ENCODE measurements at places on chromosomes 7 and 10.

- no peak for DNase-seq
Measured at GRCh38 chr10:63481815-63482421, 16.1 kb upstream of the JMJD1C start.

DNA sequence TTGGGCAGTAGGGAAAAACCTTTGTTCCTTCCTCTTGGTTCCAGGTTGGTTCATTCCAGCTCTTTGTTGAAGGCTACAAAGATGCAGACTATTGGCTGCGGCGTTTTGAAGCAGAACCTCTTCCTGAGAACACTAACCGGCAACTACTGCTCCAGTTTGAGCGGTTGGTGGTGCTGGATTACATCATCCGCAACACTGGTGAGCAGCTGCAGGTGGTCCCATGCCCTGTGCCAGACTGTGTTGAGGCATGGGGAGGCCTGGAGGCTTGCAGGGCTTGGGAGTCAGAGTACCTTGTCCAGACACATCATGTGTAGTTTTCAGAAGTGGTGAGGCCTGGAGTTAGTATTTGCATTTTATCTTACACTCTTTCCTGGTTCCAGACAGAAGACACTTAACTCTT lies 16.3 kb downstream of the PI4K2A start:
- no peak for DNase-seq

DNA sequence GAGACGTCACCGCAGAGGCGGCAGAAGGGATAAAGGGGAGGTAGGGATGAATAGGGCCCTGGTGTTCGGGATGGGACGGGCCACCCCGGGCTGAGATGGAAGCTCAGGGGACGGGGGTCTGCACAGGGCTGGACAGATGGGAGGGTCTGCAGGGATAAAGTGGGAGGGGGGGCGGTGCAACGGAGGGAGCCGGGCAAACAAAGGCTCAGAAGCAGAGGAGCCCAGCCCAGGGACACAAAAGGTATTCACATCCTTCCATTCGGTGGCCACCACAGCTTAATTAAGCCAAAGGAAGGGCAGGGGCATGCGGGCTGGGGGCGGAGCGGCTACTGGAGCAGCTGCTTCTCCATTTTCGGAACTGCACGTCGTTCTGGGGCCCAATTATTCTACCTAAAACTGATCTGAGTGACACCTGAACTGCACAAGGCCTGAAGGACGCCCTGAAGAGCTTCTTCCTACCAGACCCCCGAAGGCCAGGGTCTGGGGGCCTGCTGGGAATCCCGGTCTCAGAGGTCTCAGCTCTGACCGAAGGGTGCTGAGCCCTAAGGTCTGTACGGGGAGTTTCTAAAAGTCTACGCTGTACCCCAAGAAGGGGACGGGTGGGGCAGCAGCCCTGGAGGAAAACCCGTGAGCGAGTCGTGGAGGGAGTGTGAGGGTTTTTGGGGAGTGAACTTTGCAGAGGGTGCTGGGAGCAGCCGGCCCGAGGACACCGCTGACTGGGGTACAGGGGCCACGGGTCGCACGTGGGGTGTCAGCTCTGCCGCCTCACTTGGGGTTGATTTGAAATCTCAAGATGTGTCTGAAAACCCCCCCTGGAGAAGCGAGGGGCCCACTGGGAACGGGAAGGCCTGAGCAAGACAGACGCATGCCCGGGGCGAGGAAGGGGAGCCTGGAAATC lies 334.8 kb downstream of the DNAJB6 start:
- no peak for DNase-seq

GRCh38 chr10:90871279-90871765 lies 452 bp upstream of the RPP30 start:
- DNase-seq = peak; percentile 50

GRCh38 chr7:10521306-10521705 lies 452.4 kb upstream of the PHF14 start:
- DNase-seq = no peak

DNA sequence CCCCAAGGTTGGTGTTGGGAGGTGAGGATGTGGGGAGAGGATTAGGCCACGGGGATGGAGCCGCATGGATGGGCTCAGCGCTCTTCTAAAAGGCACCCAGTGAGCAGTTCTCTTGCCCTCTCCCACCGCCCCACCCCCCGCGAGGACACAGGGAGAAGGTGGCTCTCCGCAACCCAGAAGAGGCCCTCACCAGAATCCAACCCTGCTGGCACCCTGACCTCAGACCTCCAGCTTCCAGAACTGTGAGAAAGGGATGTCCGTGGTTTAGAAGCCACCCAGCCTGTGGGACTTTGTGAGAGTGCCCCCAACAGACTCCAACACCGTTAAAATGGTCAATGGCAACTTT lies 242.8 kb upstream of the PPP2R2D start:
- DNase-seq = no peak

GRCh38 chr7:156732091-156732625 lies 91.6 kb downstream of the RNF32 start:
- no peak for DNase-seq

DNA sequence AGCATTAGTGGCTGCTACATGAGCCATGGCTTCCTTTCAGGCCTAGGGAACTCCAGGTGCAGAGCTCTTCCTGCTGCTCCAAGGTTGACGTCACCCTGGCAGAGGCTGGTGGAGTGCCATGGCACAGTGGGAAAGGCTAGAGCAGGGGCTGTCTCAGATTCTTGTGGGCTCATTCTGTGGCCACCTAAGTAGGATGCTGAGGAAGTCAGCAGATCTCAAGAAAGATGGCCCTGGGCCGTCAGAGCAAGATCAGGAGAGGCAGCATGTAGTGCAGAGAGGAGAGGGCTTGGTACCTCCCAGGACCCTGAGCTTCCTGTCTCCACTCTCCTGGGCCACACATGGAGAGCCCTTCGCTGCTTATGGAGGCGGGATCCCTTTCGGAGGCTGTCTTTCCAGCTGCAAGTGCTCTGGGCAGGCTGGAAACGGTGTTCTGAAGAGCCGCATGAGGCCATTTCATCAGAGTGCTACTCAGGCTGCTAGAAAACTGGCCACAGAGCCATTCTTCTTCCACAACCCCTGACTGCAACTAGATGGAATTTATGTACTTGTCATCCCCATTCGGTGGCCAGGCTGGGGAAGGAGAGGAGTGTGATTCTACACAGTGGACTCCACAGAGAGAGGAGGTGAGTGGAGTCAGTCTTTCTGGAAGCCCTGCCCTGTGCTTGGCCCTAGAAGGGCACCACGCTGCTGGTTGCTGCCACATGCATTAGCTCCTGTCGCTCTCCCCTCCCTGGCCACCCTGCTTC lies 304.2 kb downstream of the RPS24 start:
- DNase-seq = no peak

GRCh38 chr7:3568516-3568915 lies 267.5 kb downstream of the SDK1 start:
- DNase-seq = no peak

GRCh38 chr10:36089790-36090440 lies 447.8 kb upstream of the FZD8 start:
- no peak for DNase-seq

- DNase-seq = no peak
Measured at GRCh38 chr7:45915606-45916005, 5.5 kb downstream of the IGFBP3 start.

GRCh38 chr7:123845823-123846216 lies 851 bp downstream of the HYAL4 start:
- no peak for DNase-seq

- no peak for DNase-seq
Measured at GRCh38 chr7:100829150-100829716, 1.9 kb upstream of the EPHB4 start.

- DNase-seq = no peak
Measured at GRCh38 chr7:30660331-30661255, 21.7 kb downstream of the CRHR2 start.

DNA sequence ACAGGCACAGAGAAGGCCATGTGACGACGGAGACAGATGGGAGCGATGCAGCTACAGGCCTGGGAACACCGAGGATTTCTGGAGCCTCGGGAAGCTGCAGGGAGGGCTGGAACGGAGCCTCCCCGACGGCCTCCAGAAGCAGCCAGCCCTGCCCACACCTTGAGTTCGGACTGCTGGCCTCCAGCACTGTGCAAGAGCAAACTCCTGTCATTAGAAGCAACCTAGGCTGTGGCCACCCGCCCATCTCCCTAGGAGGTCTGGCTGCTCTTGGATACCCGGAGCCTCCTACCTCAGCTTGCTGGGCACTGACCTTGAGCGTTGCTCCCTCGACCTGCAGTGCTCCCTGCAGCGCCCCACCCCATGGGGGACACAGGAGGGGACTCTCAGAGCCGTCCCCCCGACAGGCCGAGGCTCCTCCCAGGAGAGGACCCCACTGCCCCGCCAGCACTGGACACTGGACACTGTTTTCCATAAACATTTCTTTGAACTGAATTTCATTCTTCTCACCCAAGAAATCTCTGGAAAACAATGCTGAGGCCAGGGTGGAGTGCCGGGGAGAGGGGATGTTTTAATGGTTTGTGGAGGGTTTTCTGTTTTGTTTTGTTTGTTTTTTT lies 22.5 kb upstream of the TNRC18 start:
- DNase-seq = no peak

DNA sequence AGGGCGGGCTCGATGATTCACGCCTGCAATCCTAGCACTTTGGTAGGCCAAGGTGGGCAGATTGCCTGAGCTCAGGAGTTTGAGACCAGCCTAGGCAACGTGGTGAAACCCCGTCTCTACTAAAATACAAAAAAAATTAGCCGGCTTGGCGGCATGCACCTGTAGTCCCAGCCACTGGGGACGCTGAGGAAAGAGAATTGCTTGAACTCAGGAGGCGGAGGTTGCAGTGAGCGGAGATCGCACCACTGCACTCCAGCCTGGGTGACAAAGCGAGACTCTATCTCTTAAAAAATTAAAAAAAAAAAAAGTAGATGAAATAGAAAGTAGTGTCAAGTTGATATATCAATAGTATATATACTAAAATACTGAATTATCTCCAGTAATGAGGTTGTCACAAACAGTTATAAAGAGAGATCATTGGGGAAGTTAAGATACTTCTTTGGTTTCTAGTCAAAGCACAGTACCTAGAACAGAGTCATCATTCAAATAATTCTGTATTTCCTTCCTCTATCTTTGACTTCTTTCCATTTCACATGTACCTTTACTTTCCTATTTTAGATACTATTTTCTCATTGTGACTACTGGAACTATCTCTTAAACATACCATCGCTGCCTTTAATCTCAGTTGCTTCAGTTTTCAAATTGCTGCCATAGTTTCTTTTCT lies 491.7 kb downstream of the GRM8 start:
- no peak for DNase-seq

DNA sequence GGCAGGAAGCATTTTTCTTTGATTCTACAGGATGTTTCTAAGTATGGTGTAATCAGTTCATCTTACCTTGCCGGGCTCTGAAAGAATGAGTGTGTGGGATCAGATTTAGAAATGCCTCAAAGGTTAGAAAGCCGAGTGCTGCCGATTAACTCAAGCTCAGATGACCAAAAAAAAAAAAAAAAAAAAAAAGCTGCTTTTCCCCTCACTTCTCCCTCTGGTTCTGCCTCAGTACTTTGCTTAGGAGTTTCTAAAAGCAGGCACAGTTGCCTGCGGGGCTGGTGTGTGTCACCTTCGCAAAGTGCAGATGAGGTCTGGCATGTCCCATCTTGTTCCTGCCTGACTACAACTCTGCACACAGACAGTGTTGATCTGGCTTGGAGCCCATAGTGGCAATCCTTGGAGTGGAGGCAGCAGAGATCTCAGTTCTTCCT lies 47.0 kb downstream of the KIAA1217 start:
- no peak for DNase-seq

DNA sequence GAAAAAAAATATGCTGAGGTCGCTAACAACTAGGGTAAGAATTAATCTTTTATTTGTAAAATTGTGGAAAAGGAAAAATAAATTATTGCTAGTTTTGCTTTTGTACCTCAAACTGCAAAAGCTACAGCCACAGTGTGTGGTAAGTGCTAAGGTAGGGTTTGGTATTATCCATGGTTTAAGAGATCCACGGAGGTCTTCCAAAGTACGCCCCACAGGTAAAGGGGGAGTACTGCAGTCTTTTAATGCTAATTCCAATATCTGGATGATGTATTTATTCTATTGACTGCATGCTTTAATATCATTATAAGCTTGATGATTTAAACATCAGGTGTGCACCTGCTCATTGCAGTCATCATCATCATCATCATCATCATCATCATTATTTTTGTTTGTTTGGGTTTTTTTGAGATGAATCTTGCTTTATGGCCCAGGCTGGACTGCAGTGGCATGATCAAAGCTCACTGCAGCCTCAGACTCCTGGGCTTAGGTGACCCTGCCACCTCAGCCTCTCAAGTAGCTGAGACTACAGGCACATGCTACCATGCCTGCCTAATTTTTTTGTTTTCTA lies 38.4 kb upstream of the BMS1 start:
- no peak for DNase-seq

DNA sequence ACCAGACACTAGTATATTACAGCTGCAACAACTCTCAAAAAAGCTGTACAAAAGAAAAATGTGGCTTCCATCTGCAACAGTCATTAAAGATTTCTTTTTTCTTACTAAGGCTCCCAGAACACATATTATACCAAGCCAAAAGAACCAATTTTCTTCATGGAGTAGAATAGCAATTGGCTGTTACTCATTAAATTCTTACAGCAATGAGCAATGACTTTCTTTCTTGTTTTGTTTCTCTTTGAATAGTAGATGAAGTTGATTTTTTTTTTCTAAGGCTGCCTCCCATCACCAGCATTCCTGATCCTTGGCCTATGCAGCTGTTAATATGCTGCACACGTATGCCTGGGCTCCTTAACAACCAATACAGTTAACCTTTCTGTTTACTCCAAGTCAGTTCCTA lies 36.6 kb upstream of the SPOCK2 start:
- no peak for DNase-seq

GRCh38 chr10:73247509-73248258 lies 629 bp upstream of the DNAJC9 start:
- no peak for DNase-seq

GRCh38 chr10:17585016-17585415 lies 32.2 kb downstream of the HACD1 start:
- DNase-seq = no peak

DNA sequence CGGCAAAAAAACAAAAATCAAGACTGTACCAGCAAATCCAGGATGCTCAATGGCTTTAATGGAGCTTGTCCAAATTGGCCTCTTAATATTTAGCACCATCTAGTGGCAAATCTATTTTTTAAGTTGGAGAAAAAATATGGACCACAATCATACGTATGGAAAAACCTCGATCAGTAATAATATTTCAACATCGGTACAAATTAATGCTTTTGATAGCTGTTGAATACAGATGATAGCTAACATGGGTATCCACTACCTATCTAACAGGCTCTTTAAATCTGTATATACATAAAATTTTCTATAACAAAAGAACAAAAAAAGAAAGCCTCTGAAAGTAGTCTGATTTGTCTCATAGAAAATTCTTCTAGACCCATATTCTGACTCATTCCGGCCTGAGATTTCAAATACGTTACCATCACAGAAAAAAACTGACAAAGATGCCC lies 29.2 kb downstream of the COA1 start:
- DNase-seq = no peak

GRCh38 chr7:16060502-16060901 lies 360.8 kb downstream of the CRPPA start:
- DNase-seq = no peak

- DNase-seq = no peak
Measured at GRCh38 chr10:101444058-101444898, 90.3 kb downstream of the BTRC start.

Measured in CD4-positive, alpha-beta T cell treated with Interleukin-6 for 4 hours (primary cell).